ENCODE measurements at places on chromosomes 2 and 18.

GRCh38 chr2:128606837-128607236, 288.2 kb upstream of the HS6ST1 start:
- DNase-seq, result no peak

DNA sequence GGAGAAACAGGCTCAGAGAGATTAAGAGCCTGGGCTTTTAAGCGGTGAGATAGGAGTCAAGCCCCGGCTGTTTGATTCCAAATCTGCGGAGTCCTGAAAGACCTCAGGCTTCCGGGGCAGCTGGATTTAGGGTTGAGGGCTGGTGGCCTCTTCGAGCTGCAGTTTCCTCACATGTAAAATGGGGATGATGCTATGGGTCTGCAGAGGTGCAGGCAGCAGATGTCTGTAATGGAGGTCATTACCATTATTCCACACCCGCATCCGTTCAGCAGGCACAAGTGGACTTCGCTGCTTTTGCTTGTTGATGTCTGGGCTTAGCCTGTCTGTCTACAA, 175.6 kb upstream of the HS6ST1 start:
- no peak for DNase-seq

DNA sequence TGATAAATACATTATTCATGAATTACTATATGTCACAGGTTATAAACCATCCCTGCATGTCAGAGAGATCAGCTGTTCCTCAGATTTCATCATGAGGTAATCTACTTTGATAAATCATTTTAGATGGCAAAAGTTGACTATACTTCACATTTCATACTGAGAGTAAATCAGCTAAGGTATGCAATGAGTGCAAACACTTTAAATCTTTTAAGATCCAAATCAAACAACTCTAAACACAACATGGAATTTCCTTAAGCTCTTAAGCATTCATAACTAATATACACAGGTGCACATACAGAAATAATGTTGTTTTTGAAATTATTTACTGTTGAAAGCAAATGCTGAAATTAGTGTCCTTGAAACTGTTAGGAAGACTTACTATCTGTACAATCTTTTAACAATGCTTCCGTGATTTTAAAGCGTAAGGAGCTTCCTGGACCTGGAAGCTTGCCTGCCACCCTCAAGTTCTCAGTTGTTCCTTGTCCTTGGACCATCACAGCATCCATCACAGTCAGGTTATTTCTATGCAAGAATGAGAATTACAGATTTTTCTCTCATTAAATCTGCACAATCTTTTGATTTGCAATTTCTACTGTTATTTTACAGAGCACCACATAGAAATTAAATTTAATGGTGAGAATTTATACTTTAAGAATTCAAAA, 83.2 kb downstream of the ZAP70 start:
- no peak for DNase-seq

DNA sequence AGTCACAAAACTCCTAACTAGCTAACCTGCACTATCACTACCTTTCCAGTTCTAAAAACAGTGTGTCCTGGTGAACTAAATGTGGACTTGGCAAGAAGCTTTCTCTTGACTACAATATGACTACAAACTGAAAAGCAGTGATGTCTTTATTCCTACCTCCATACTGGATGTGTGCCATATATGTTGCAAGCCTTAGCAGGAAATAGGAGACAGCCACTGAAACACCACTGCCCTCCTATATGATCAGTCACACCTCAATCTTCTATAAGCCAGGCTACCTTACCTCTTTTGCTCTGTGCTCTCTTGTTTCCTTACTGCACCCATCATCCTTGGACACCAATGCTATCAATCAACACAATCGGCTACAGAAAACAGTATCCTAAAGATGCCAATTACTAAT, 34.1 kb downstream of the SS18 start:
- no peak for DNase-seq

- peak; percentile 86 for DNase-seq
Measured at GRCh38 chr18:34158881-34159690, 65.6 kb downstream of the NOL4 start.

GRCh38 chr2:71798266-71799012, 345.1 kb downstream of the DYSF start:
- no peak for DNase-seq

- no peak for DNase-seq
Measured at GRCh38 chr18:28114472-28114871, 62.5 kb downstream of the CDH2 start.

DNA sequence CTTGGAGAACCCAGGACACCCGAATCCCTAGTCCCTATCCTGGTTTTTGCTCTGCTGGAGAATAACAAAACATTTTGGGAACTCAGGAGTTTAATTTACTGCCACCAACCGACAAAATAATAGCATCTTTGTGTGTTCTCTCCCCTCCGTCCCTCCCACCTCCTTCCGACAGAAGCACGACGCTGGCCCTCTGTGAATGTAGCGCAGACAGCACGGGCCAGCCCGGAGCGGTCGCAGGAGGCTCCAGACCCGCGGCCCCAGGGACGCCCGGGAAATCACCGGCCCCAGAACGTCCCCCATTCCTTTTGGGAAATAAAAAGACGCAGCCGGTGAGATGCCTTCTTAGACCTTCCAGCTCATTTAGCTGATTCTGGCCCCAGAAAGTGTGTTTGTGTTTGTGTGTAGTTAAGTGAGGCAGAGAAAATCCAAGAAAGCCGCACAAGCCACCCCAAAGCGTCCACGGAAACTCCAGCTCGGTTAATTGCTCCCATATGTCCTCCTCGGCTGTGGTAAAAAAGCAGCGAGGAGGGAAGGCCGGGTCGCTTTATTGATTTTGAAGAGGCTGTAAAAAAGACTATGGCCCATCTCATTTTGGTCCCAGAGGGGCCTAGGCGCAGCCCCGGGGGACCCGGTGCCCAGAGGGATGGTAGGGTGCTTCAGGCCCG, 577 bp upstream of the TANC1 start:
- DNase-seq, result peak; percentile 64

GRCh38 chr2:65358678-65359400, 73.6 kb downstream of the SPRED2 start:
- no peak for DNase-seq

GRCh38 chr2:197940382-197940781, 136.0 kb downstream of the PLCL1 start:
- DNase-seq, result peak; percentile 55

Measured in NCI-H524 (cell line).